MG63 (cell line): ENCODE measurements at places on chromosomes 4 and X.
A peak's percentile ranks its signal among the peaks of the same experiment; 100 is the strongest.

- DNase-seq, result no peak
These were observed 12.3 kb upstream of the GNPDA2 start for GRCh38 chr4:44738615-44739014.

DNA sequence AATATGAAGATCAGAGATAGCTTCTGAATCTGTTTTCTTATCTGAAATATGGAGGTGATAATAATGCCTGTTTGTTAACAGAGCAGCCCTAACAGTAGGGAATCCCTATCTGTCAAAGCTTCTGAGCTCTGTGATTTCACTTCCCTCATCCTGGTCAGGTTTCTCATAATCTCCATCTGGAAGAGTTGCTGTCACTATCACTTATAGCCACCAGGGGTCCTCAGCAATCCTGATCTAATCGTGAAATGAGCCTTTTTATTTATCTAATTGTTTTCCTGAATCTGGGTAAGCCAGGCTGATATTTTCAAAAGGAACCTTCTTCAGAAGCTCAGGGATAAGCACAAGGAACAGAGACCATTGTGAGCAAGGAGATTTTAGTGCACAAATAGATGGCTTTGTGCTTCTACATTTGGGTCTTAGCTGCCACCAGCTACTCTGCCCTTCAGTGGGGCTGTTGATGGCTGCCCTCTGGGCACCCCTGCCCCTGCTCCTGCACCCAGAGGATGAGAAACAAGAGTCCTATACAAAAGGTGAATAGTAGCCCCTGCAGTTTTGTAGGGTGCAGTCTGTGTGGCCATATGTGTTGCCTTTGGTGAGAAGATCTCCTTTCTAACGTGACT, 196.4 kb upstream of the RADX start:
- no peak for DNase-seq

DNA sequence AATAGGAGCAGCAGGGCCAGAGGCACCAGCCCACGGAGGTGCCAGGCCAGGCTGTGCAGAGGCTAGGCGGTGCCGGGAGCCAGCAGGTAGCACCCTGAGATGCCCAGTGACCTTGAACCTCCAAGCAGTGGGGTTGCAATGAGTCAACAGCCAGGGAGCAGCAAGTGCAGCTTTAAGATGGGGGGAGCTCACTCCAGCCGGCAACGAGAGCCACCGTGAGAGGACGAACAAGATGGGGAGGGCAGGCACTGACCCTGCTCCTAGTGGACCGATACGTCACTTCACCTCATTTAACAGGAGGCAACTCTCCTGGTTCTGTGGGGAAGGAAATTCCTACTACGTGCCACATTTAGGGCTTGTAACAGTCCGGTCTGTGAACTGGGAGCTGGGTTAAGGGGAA, 4.8 kb downstream of the LETM1 start:
- no peak for DNase-seq

- DNase-seq, result no peak
These were observed 135.4 kb downstream of the HMX1 start for GRCh38 chr4:8736090-8736825.

- no peak for DNase-seq
These were observed 168.5 kb upstream of the MAP3K15 start for GRCh38 chrX:19683817-19684216.

DNA sequence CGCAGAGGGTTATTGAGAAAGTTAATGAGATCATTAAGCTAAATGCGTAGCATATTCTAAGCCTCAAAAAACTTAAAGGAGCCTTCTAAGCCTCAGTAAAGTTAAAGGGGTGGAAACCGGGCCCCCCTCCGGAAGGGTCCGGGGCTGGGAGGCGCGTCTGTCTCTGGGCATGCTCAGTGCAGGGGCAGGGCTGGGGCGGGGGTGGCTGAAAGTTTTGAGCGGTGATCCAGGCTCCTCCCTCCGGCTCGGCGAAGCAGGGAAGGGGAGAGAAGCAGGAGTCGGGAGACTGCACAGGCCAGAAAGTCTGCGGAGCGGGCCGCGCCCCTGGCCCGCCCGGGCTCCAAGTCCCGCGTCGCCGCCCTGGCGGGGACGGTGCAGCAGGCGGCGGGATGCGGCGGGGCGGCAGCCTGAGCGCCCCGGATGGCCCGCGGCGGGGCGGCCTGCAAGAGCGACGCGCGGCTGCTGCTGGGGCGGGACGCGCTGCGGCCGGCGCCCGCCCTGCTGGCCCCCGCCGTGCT, at the start of gene EVC:
EVC (plus strand) TSS at position 241 of the 518 bp plus-strand sequence; CDS start at position 421, 180 bp downstream.
- DNase-seq, result peak; percentile 79

DNA sequence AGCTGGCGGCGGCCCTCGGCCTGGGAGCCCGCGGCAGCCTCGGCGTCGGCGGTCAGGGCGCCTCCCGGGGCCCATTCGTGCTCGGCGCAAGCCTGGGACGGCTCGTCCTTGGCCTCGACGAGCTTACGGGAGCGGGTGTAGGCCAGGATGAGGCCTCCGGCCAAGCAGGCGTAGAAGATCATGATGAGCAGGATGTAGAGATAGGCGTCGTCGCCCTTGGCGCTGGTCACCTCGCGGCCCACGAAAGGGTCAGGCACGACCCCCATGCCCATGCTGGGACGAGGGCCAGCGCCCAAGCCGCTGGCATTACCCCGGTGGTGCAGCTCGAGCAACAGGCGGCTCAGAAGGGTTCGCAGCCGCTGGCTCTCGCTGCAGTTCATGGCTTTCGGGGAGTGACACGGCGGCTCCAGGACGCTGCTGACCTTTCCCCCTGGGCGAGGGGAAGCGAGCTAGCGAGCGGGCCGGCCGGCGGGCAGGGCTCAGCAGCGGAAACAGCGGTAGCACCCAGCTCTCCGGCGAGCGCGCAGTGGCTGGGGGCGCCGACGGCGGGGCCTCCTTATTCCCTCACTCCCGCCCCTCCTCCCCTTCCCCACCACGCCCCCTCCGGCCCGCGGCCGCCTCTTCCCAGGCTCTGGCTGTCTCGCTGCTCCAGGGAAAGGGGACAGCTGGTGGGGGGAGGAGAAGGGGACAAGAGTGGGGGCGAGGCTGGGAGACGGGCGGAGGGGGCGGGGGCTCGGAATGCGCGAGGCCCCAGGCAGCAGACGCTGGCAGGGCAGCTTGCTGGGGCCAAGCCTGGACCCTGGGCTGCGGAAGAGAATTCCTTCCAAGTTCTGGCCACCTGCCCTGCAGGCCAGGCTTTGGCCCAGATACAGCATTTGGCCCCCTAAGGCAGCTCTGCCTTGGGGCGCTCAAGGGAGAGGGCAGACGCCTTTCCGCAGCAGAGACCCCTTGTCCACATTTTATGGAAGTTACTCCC, at the start of gene KCNE5:
KCNE5 (minus strand) TSS at position 532 of the 976 bp plus-strand sequence; CDS start at position 380, 152 bp downstream.
- no peak for DNase-seq

DNA sequence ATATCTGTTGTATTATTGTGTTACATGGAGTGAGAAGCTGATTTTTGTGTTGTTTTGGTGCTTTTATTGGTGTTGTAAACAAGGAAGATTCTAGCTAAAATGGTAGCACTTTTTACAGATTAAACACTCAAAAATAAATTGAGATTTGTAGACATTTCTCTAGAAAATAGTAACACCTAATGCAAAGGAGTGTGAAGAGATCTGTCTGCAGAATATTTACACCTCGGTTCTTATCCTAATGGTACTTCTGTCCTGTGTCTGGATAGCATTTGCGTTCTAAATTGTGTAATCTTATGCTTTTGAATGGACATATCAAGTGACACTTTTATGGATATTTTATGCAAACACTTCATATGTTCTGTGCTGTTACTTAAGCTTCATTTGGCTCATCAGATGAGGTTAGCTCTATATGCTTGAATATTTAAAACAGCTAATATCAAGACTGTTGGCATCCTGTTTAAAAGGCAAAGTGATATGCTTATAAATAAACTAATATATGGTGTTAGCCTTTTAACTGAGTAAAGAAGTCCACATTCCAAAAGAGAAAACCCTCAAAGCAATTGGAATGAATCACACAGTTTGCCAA, 6.0 kb downstream of the PCDH7 start:
- no peak for DNase-seq

DNA sequence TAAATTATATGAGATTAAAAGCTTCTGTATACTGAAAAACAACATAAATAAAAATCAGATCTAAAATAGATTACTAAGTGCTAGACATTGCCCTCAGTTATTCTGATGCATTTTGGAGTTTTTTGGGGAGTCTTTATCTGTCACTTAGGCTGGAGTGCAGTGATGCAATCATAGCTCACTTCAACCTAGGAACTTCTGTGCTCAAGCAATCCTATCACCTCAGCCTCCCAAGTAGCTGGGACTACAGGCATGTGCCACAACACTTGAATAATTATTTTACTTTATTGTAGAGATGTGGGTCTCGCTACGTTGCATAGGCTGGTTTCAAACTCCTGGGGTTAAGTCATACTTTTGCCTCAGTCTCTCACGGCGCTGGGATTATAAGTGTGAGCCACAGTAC, 31.7 kb downstream of the HSD17B11 start:
- DNase-seq, result no peak
